ENCODE measurements at places on chromosomes 6 and 20. TPM values are rescaled to one million over a fixed set of nuclear protein-coding genes. Genes with fewer than 3 reads are reported as not detected.

The CALHM5 gene
- 3.4 TPM for total RNA-seq

The CRISP2 gene
- total RNA-seq: 0.55 TPM

The KIAA0408 gene
- 41.1 TPM for total RNA-seq

The CFAP61 gene
- 2.1 TPM for total RNA-seq

The MRAP2 gene
- total RNA-seq: 5.9 TPM

The NKX2-2 gene
- not detected for total RNA-seq

The RTN4IP1 gene
- total RNA-seq: 4.8 TPM

The JPH2 gene
- 14.8 TPM for total RNA-seq

The DSN1 gene
- total RNA-seq: 13.9 TPM

The ARMC12 gene
- total RNA-seq: 0.38 TPM

The HLA-DOA gene
- 0.71 TPM for total RNA-seq

The UBD gene
- not detected for total RNA-seq

The SLA2 gene
- 0.38 TPM for total RNA-seq

The LPA gene
- 0.93 TPM for total RNA-seq
